Activated T-cell treated with anti-CD3 and anti-CD28 coated beads for 1 hour (primary cell): ENCODE measurements at places on chromosomes 6 and 20.

DNA sequence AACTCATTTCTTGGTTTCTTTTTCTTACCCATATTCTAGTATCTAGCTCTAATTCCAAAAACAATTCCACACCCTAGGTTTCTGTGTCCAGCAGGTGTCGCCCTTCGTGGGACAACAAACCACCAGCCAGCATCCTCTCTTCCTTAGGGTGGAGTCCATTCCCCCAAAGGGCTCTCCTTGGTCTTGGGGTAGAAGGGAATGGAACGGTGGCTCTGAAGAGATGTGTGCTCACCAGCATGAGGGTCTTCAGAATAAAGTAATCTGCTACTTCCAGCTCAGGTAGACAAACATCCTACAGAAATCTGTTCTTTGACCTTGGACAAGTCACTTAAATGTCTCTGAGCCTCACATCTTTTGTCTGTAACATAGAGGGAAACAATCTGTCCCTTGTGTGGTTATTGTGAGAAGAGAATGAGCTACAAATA is 7.2 kb downstream of the HLA-DMB start:
- DNase-seq = peak; percentile 81

GRCh38 chr6:110548110-110548847 is 71.9 kb upstream of the SLC22A16 start:
- no peak for DNase-seq

DNA sequence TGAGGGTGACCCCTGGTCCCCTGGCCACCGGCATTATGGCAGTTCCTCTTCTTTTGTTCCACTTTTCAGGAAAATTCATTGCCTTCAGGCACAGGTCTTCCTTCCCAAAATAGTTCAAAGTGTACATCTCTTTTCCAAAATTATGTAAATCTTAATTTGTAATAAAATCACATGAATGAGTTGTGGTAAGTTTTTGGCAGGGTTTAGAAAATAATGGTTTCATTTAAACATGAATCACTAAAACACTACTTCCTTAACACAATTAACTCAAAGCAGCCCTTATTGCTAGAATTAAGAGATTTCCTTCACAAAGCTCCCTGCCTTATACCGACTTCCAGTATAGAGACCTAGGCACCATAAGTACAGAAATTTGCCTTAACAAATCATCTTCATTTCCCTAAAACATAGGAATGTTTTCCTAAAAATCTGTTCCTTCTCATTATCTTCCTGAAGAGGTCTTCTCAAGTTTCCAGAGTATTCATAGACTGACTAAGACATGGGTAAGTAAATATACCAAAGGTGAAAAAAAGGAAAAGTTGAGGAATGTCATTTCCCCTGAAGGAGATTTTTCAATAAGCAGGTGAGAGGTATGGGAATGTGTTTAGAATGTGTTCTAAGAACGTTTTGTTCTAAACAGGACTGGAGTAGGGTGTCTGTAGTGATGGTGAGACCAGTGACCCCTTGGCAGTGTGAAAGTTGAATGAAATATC is 148.2 kb upstream of the CITED2 start:
- DNase-seq = no peak

- DNase-seq = no peak
These were observed 22.2 kb downstream of the CST8 start for GRCh38 chr20:23513164-23513563.

DNA sequence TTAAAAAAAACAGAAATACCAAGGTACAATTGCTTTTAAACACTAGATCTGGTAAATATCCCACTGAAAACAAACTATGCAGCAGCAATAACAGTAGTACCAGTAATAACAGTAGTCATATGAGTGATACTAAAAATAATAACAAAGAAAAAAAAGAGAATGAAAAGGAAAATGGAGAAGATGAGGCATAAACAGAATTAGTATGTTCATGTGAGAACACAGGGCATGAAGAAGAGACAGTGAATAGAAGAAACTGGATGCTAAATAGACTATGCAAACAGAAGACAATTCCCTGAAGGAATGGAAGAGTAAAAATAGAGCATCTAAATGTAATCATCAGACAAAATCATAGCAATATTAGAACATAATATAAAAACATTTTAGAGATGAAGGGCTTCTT is 121.1 kb downstream of the RNGTT start:
- DNase-seq = no peak

GRCh38 chr6:3800850-3801591 is 48.2 kb upstream of the FAM50B start:
- no peak for DNase-seq

GRCh38 chr6:110944681-110945151 is 13.8 kb upstream of the GTF3C6 start:
- no peak for DNase-seq

DNA sequence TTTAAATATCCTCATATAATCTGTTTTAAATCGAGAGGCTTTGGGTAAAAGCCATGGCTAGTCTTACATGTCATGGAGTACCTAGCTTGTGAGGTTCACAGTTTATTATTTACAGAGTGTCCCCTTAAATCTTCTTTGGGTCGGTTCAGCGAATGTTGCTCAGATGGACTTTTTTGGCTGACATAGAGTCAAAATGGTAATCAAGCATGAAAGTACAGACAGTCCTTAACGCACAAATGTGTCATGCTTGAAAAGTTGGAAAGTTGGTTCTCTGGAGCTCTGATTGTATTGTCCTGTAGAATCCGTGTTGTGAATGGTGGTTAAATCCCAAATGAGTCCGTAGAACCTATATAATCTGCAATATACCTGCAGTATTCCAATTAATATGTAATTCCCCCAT is 22.0 kb downstream of the PTPN1 start:
- no peak for DNase-seq

GRCh38 chr20:16944745-16945144 is 196.6 kb downstream of the OTOR start:
- DNase-seq = no peak

DNA sequence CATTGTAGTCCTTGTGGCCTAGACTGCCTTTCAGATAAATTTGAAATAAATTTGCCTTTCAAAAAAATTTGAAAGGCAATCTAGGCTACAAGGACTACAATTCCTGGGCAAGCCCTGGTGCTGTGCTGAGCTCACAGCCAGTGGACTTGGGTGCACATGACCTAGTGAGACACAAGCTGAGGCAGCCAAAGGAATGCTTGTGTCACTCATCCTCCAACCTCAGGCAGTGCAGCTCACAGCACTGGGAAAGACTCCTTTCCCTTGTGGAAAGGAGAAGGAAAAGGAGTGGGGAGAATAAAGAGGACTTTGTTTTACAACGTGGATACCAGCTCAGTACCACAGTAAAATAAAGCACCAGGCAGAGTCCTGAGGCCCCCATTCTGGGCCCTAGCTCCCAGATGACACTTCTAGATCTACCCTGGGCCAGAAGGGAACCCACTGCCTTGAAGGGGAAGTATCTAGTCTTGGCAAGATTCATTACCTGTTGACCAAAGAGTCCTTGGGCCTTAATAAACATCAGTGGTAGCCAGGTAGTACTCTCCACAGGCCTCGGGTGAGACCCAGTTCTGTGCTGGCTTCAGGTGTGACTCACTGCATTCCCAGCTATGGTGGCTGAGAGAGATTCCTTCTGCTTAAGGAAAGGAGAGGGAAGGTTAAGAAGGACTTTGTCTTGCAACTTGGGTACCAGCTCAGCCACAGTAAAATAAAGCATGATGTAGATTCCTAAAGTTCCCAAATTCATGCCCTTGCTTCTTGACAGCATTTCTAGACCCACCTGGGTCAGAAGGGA is 659.7 kb upstream of the FLRT3 start:
- no peak for DNase-seq

- no peak for DNase-seq
These were observed 115.6 kb upstream of the CDYL start for GRCh38 chr6:4660377-4661321.

DNA sequence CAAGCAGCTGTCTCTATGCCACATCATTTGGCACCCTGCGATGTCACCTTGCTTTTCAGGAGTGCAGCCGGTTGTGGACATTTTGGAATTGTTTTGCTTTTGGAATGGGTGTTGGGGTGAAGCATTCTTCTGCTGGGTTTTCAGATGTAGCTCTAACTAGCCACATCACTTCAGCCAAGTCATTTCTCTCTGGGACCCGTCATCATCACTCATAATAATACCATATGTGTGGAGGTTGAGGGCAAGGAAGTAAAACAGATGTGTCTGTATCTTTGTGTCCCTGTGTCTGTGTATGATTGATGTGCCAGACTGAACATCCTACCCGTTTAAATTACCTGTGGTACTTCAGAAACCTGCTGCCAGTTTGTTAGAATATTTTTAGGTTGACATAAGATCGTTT is 49.5 kb upstream of the TULP4 start:
- no peak for DNase-seq

GRCh38 chr6:44342489-44342888 is at the start of gene SPATS1:
SPATS1 (plus strand) TSS chr6:44342650; CDS start chr6:44343096, 446 bp downstream.
- no peak for DNase-seq

GRCh38 chr6:3830806-3831205 is 18.4 kb upstream of the FAM50B start:
- DNase-seq = no peak

DNA sequence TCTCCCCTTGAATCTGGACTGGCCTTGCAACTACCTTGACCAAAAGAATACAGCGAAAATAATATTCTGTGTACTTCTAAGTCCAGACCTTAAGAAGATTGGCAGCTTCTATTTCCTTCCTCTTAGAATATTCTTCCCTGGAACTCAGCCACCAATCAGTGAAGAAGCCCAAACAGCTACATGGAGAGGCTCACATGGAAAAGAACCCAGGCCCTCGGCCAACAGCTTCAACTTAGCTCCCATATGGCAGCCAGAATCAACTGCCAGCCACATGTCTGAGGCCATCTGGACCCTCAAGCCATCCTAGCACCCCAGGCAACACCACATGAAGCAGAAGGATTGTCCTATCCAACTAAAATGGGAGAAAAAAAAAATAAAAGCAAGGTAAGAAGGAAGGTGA is 178.8 kb downstream of the IBTK start:
- DNase-seq = no peak

- DNase-seq = no peak
These were observed 223.3 kb downstream of the UNC5CL start for GRCh38 chr6:40815731-40816130.

- no peak for DNase-seq
These were observed 447.0 kb upstream of the CDH4 start for GRCh38 chr20:60804918-60805630.

DNA sequence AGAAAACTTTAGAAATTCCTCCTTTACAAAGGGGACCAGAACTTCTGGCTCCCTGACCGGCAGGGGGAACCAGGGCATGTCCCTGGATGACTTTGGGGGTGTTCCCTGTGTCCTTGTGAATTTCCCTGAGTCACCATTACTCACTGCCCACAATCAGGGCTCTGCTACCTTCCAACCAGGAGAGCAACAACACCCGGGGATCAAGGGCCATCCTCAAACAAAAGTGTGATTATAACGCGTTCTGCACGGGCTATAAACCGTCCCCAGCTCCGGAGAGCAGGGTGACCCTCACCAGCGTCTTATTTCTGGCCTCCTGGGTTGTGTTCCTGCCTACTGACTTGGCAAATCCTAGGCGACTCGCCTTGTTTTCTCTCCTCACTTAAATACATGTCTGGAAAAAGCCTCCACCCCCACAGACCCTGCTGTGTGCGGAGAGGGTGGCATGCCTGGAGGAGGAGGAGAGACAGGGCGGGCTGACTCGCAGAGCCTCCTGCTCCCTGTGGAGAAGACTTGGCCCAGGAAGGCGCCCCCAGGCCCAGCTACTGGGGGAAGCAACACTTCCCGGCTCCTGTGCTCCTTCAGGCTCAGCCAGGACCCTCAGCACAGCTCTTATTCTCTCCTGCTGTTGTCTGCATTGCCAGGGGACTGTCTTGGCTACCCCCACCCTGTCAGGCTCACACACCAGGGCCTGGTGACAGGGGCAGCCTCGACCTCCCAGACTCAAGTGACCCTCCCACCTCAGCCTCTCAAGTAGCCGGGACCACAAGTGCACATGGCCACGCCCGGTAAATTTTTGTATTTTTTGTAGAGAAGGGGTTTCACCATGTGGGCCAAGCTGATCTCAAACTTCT is 54.1 kb downstream of the FGD2 start:
- DNase-seq = no peak

- DNase-seq = no peak
These were observed 10.2 kb downstream of the FAM135A start for GRCh38 chr6:70423189-70424134.

GRCh38 chr6:150176659-150177058 is 33.8 kb downstream of the PPP1R14C start:
- no peak for DNase-seq

DNA sequence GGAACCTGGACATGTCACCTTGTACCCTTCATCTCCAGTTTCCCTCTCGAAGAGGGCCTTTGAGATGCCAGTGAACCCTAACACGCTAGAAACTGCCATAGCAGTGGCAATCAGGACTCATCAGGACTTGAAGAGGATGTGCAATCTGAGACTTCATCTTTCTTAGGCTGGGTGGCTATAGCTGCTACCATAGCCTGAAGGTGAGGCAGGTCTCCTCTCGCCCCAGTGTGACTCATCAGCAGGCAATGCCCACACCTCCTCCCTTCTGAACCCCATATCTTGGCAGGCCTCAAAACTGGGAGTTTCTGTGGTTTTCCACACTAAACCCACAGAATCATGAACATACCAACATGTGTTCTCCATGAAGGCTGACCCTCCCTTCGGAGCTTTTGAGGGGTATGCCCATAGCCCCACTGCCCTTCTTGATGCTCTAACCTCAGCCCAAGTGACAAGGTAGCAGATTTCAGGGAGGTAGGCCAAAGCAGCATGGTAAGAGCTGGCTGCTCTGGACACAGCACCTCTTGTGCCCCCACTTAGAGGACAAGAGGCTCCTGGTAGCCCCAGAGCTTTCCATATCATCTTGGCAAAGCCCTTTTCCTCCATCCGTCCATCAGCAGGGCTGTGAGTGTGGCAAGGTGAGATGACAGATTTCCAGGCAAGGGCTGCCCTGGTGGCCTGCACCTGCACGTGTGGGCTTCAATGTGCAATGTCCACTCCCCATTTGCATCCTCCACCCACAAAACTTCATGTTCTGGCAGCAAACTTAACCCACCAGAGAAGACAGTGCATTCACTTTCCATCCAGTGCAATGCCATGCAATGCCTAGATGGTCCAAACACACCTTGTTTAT is 2.6 kb downstream of the BLCAP start:
- DNase-seq = no peak

GRCh38 chr20:34042262-34042661 is 48.6 kb downstream of the RALY start:
- DNase-seq = no peak

DNA sequence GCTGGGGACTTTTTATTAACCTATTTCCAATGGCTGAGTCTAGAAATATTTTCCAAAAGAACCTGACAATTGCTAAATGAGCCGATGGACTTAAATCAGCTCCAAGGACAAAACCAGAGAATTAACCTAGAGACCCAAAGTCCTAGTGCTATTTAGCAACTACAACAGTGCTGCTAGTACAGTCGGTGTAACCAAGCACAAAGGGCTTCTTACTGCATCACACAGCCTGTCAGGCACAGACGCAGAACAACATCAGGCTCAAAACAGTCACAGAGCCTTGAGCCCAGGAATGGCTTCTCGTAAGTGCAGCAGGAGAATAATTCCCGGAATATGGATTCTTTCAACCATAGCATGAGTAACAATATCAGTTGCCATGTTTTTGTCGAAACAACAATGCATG is 70.0 kb downstream of the GFOD1 start:
- DNase-seq = no peak

GRCh38 chr6:41216616-41217015 is 11.5 kb upstream of the TREML4 start:
- DNase-seq = no peak
